ENCODE measurements at places on chromosomes 2 and 18. TPM values are rescaled to one million over a fixed set of nuclear protein-coding genes. Genes with fewer than 3 reads are reported as not detected.
A peak's percentile ranks its signal among the peaks of the same experiment; 100 is the strongest.

DNA sequence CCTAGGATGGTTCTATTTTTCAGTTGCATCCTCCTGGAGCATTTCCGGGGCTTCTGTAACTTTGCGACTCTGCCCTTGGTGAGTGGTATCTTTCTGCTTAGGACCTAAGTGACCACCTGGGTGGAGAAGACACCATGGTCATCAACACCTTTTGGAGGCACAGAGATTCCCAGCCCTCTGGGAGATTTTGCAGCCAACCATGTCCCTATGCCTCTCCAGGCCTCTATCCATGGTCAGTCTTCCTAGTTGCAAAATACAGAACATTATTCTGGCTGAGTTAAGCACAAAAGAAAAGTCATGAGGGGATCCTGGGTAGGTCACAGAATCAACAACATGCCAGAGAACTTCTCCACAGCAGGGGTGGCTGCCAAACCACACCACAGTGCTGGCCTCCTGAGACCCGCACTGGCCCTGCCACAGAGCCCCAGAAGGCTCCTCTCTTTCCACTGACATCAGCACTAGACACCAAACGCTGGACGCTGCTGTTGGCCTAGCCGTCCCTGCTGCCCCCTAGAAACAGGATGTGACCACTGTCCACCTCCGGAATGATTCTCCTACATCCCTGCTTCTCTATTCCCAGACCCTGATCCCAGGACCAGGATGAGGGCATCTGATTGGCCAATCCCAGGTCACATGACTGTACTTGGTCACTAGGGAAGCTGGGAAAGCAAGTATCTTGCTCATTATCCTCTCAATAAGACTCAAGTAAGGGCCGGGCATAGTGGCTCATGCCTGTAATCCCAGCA lies 47.7 kb downstream of the SMAD7 start:
- DNase-seq: no peak

DNA sequence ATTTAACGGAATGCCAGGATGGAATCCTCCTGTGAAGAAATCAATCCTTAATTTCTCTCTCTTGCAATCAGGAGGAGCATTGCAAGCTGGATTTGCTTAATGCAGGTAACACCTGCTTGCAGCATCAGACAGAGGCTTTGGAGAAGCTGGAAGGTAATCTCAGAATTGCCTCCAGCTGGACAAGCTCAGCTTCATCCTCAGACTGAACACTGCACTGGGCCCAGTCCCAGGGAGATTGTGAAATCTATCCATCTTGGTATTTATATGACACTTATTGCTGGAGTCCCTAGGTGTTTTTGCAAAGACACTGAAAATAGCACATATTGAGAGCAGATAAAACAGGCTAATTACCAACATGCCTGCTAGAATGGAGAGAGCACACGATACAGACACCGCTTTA lies 179.4 kb upstream of the SESTD1 start:
- DNase-seq: peak; percentile 76

- DNase-seq: no peak
Observed at GRCh38 chr2:49029406-49029805, 124.9 kb downstream of the FSHR start.

- no peak for DNase-seq
Observed at GRCh38 chr2:39629646-39630045, 36.1 kb upstream of the TMEM178A start.

DNA sequence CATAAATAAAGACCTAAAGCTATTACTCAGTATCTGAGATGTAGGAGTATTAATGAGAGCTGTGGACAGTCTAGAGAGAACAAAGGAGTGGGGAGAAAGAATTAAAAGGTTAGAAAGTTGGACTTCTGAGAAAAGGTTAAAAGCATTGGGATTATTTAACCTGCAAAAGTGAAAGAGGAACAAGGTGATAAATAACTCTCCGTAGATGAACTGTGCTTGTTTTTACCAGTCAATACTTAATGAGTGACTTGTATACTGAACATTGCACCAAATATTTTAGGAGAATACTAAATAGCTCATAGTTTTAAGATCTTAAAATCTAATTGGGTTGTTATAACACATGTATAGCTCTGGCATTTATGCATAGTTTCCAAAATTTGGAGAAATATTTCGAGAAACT lies 137.5 kb downstream of the GPD2 start:
- no peak for DNase-seq

GRCh38 chr2:134550566-134551164 lies 168.1 kb downstream of the TMEM163 start:
- no peak for DNase-seq

The PRSS56 gene
- total RNA-seq: not detected

The SPATS2L gene
- total RNA-seq: 88.7 TPM

Data from prostate gland (tissue), 2 donors.